ENCODE measurements at places on chromosomes 5 and 9.

DNA sequence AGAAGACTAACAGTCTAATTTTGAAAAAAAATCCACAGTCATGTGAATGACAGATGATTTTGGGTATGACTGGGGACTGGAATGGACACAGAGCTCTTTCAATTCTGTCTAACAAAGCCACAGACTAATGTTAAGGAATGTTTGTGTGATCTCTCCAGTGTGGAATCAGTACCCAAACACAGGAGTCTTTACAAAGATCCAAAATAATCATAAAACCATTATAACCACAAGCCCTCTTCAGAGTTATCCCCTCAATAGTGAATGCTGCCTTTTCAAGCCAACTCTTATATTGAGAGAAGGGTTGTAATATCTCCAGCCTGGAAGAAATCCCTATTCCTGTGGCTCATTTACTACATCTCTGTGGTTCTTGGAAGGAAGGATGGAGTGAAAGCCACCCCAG, 552.0 kb upstream of the CLINT1 start:
- H3K27ac ChIP-seq: no peak overlapping the region
- no peaks in the 10 kb centered on the region for H3K4me1 ChIP-seq
- H3K36me3 ChIP-seq: no peaks in the 10 kb centered on the region

GRCh38 chr5:14594378-14595074, 12.9 kb downstream of the OTULINL start:
- peaks cover 7% of the 10 kb centered on the region for H3K36me3 ChIP-seq
- peak overlapping the region; percentile 74 for H3K4me3 ChIP-seq
- no peaks in the 10 kb centered on the region for H3K27me3 ChIP-seq
- peak overlapping the region; percentile 81 for H3K27ac ChIP-seq
- peaks cover 78% of the 10 kb centered on the region for H3K4me1 ChIP-seq
- DNase-seq: no peak

- DNase-seq: no peak
- H3K27ac ChIP-seq: peak overlapping the region; percentile 67
- H3K27me3 ChIP-seq: no peaks in the 10 kb centered on the region
- no peak overlapping the region for H3K4me3 ChIP-seq
- H3K4me1 ChIP-seq: peaks cover 2% of the 10 kb centered on the region
Observed at GRCh38 chr5:143448518-143448917, 45.0 kb upstream of the NR3C1 start.

- H3K27ac ChIP-seq: peak overlapping the region; percentile 100
- H3K4me1 ChIP-seq: peaks cover 21% of the 10 kb centered on the region
- peaks cover 60% of the 10 kb centered on the region for H3K36me3 ChIP-seq
- peak overlapping the region; percentile 95 for H3K4me3 ChIP-seq
- no peaks in the 10 kb centered on the region for H3K27me3 ChIP-seq
- DNase-seq: peak; percentile 77
Observed at GRCh38 chr5:42951293-42951840, 88.8 kb downstream of the ANXA2R start.

- DNase-seq: no peak
- H3K27me3 ChIP-seq: no peaks in the 10 kb centered on the region
- H3K4me1 ChIP-seq: no peaks in the 10 kb centered on the region
Observed at GRCh38 chr5:89418407-89419085, 535.6 kb upstream of the MEF2C start.

GRCh38 chr9:1024112-1024511, 26.0 kb upstream of the DMRT2 start:
- no peaks in the 10 kb centered on the region for H3K36me3 ChIP-seq
- DNase-seq: no peak
- no peaks in the 10 kb centered on the region for H3K4me1 ChIP-seq

GRCh38 chr5:154863291-154864080, 5.1 kb downstream of the CNOT8 start:
- H3K27me3 ChIP-seq: no peaks in the 10 kb centered on the region
- H3K27ac ChIP-seq: peak overlapping the region; percentile 99
- DNase-seq: no peak
- no peak overlapping the region for H3K4me3 ChIP-seq
- H3K4me1 ChIP-seq: peaks cover 56% of the 10 kb centered on the region

- no peak overlapping the region for H3K27ac ChIP-seq
- no peak for DNase-seq
- no peak overlapping the region for H3K4me3 ChIP-seq
- no peaks in the 10 kb centered on the region for H3K36me3 ChIP-seq
Observed at GRCh38 chr9:13587571-13587970, 308.1 kb upstream of the MPDZ start.

- H3K27me3 ChIP-seq: no peaks in the 10 kb centered on the region
- H3K36me3 ChIP-seq: peaks cover 36% of the 10 kb centered on the region
- DNase-seq: no peak
- no peak overlapping the region for H3K27ac ChIP-seq
- H3K4me3 ChIP-seq: no peak overlapping the region
Observed at GRCh38 chr9:137555179-137555578, 3.5 kb downstream of the MRPL41 start.

GRCh38 chr5:63131626-63132285, 553.1 kb downstream of the LRRC70 start:
- DNase-seq: no peak
- no peaks in the 10 kb centered on the region for H3K27me3 ChIP-seq
- no peak overlapping the region for H3K4me3 ChIP-seq
- no peaks in the 10 kb centered on the region for H3K36me3 ChIP-seq
- no peak overlapping the region for H3K27ac ChIP-seq

DNA sequence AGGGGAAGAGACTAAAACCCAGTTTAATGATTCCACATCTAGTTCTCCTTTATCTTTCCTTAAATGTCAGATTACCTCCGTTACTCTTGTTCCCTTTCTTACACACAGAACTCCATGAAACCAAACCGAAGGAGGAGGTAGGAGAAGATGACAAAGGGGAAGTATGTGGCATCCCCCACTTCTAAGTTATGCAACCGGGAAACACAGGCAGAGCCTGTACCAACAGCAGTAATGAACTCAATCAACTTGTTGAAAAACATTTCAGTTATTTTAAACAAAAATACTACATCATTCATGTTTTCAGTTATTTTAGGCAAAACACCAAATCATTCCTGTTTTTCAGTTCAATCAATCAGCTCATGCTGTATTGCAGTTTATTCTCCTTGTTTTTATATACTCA, 101.8 kb downstream of the PCSK1 start:
- H3K36me3 ChIP-seq: no peaks in the 10 kb centered on the region
- no peak for DNase-seq
- no peak overlapping the region for H3K27ac ChIP-seq

DNA sequence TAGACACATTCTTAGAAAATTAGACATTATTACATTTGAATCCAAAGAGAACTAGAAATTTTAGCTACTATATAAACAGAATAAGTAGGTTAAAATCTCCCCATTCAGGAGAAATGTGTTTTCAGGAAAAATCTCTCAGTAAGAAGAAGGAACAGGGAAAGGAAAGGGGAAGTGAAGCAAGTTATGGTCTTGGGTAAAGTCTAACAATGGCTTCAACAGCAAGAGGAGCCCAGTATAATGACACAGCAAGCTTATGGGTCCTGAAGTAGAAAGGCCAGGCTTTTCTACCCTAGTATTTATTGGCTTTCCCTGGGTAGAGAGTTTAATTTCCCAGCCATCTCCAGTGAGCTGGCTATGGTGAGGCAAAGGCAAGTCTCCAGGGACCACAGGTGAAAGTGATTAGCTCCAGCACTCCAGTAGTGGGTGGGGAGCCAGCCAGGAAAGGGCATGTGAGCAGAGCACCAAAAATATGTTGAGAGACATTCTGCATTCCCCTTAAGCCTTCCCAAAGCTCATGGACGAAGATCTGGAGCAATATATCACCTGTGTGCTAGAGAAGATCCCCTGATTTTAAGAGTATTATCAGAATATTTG, 981.7 kb downstream of the NR2F1-AS1 start:
- no peak for DNase-seq
- no peaks in the 10 kb centered on the region for H3K27me3 ChIP-seq
- H3K4me1 ChIP-seq: no peaks in the 10 kb centered on the region
- H3K4me3 ChIP-seq: no peak overlapping the region
- H3K27ac ChIP-seq: no peak overlapping the region

DNA sequence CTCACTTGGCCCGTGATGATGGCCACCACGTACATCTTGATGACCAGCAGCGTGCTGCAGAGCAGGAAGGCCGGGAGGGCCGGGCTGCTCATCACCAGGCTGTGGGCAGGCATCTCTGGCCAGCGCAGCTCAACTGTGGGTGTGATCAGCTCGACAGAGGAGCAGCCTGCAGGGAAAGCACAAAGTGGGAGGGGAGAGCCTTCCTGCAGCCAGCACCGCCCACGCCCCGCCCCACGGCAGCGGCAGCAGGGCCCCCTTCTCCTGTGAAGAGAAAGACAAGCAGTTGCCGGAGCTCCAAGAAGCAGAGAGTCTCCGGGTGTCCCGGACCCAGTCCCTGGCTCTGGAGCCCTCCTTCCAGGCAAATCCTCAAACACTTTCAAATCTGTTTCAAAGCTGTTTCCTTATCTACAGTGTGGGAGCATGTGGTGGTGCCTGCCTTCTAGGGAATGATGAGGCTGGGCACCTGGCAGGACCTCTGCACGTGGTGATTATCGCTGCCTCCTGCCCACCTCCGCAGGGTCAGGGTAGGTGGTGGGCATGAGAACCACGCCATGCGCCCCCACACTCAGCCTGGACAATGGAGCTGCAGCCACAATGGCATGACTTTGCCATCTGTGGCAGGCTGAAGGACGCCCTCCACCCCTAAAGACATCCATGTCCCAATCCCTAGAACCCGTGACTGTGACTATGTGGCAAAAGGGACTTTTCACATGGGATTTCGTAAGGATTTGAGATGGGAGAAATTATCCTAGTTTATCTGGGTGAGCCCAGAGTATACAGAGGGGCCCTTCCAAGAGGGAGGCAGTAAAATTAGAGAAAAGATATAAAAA, at the start of gene PTGES:
Gene PTGES (minus strand): TSS at position 143 of the 830 bp plus-strand sequence. CDS start 30 bp downstream, at position 113.
- peak; percentile 24 for DNase-seq

- H3K27ac ChIP-seq: no peak overlapping the region
- H3K4me1 ChIP-seq: no peaks in the 10 kb centered on the region
- DNase-seq: no peak
- H3K36me3 ChIP-seq: no peaks in the 10 kb centered on the region
Observed at GRCh38 chr5:129499208-129499852, 39.2 kb downstream of the ADAMTS19 start.

- DNase-seq: no peak
- H3K27me3 ChIP-seq: no peaks in the 10 kb centered on the region
- H3K27ac ChIP-seq: peak overlapping the region; percentile 33
- H3K4me3 ChIP-seq: no peak overlapping the region
Observed at GRCh38 chr5:119379942-119380547, 24.2 kb downstream of the TNFAIP8 start.

GRCh38 chr5:133742431-133742988, 130.2 kb upstream of the FSTL4 start:
- no peaks in the 10 kb centered on the region for H3K4me1 ChIP-seq
- no peaks in the 10 kb centered on the region for H3K36me3 ChIP-seq
- H3K4me3 ChIP-seq: no peak overlapping the region

- DNase-seq: no peak
- no peaks in the 10 kb centered on the region for H3K4me1 ChIP-seq
- no peaks in the 10 kb centered on the region for H3K36me3 ChIP-seq
- H3K4me3 ChIP-seq: no peak overlapping the region
Observed at GRCh38 chr9:3888497-3888858, 362.7 kb upstream of the RFX3 start.

DNA sequence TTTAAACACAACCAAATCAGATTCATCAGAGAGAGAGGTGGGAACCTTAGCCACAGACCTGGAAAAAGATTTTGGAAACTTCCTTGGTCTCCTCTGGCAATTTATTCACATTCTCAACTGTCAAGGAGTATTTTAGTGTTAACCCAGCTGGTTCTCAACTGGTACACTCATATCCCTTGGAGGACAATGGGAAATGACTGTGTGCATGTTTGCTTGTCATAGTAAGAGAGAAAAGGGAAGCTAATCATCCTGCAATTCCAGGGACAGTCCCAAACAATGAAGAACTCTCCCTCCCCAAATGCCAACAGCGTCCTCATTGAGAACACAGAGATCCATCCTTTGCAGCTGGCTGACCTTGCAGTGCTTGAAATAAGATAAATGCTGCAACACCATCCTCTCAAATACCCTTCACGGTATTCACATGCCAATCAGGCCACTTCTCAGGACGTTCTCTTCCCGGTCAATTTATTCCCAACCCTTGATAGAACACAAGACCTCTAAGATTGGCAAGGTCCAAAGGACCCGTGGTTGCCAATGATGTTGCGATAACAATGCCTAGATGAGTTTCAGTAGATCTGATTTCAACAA, 75.5 kb downstream of the EPB41L4B start:
- H3K27me3 ChIP-seq: peaks cover 35% of the 10 kb centered on the region
- no peak for DNase-seq
- peaks cover 5% of the 10 kb centered on the region for H3K36me3 ChIP-seq
- no peak overlapping the region for H3K27ac ChIP-seq
- H3K4me1 ChIP-seq: peaks cover 1% of the 10 kb centered on the region
- no peak overlapping the region for H3K4me3 ChIP-seq

DNA sequence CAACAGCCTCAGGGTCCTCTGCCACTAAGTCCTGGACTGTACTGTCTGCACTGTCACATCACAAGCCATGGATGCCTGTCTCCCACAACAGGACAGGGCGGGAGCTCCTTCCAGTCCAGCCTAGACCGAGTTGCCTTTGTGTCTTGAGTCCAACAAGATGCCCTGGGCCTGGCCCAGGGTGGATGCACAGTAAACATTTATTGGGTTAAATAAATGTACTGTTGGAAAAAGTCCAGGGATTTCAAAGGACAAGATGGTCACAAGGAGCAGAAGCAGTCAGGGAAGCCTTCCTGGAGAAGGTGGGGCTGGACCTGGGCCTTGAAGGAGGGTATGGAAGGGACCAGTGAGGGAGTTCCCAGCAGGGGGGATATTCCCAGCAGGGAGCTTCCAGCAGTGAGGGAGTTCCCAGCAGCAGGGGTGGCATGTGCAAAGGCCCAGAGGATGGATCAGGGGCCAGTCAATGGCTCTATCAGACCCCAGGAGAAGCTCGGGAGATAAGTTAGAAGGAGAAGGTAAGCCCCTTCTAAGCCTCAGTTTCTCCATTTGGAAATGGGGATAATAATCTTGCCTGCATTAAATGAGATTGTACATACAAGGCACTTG, 72.7 kb upstream of the NEURL1B start:
- H3K27me3 ChIP-seq: peaks cover 15% of the 10 kb centered on the region
- peaks cover 3% of the 10 kb centered on the region for H3K36me3 ChIP-seq
- H3K4me3 ChIP-seq: no peak overlapping the region
- DNase-seq: no peak
- no peaks in the 10 kb centered on the region for H3K4me1 ChIP-seq
- H3K27ac ChIP-seq: no peak overlapping the region

GRCh38 chr5:9483243-9483642, 62.6 kb downstream of the SEMA5A start:
- H3K27ac ChIP-seq: no peak overlapping the region
- no peak overlapping the region for H3K4me3 ChIP-seq
- DNase-seq: no peak
- no peaks in the 10 kb centered on the region for H3K27me3 ChIP-seq
- H3K36me3 ChIP-seq: no peaks in the 10 kb centered on the region
- no peaks in the 10 kb centered on the region for H3K4me1 ChIP-seq
